ENCODE measurements at places on chromosomes 11 and 22. TPM values are rescaled to one million over a fixed set of nuclear protein-coding genes. Genes with fewer than 3 reads are reported as not detected.

DNA sequence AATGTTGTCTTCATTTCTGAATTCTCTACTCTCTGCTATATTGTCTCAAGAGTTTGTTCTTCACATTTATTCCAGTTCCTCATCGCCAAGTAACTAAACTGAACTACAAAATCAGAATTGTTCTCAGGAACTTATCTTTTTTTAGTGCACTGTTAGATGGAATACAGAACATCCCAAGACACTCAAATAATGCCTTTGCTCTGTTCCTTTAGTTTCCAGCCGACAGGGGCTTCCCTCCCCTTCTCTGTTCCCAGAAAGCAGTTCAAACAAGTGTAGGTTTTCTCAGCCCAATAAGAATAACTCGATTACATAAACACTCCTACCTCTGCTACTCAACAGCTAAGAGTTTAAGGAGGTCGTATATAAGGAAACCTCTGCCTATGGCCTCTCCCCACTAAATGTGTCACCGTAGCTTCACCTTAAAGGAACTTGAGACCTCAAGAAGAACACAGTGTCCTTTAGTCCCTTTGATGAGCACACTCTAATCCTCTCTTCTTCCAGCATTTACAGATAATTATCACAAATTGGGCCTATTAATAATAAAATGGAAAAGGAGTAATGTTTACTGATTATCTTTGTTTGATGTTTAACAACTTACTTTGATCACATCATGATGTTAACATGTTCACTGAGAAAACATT lies 6.9 kb downstream of the POU2AF3 start:
- H3K4me3 ChIP-seq: no peak overlapping the region
- no peaks in the 10 kb centered on the region for H3K27me3 ChIP-seq
- no peak for DNase-seq
- H3K36me3 ChIP-seq: no peaks in the 10 kb centered on the region
- H3K27ac ChIP-seq: no peak overlapping the region
- H3K4me1 ChIP-seq: peaks cover 31% of the 10 kb centered on the region

GRCh38 chr11:76661306-76661751 lies 9.2 kb downstream of the LRRC32 start:
- no peak overlapping the region for H3K4me3 ChIP-seq
- no peaks in the 10 kb centered on the region for H3K27me3 ChIP-seq
- H3K36me3 ChIP-seq: no peaks in the 10 kb centered on the region
- H3K4me1 ChIP-seq: peaks cover 7% of the 10 kb centered on the region
- DNase-seq: peak; percentile 55

DNA sequence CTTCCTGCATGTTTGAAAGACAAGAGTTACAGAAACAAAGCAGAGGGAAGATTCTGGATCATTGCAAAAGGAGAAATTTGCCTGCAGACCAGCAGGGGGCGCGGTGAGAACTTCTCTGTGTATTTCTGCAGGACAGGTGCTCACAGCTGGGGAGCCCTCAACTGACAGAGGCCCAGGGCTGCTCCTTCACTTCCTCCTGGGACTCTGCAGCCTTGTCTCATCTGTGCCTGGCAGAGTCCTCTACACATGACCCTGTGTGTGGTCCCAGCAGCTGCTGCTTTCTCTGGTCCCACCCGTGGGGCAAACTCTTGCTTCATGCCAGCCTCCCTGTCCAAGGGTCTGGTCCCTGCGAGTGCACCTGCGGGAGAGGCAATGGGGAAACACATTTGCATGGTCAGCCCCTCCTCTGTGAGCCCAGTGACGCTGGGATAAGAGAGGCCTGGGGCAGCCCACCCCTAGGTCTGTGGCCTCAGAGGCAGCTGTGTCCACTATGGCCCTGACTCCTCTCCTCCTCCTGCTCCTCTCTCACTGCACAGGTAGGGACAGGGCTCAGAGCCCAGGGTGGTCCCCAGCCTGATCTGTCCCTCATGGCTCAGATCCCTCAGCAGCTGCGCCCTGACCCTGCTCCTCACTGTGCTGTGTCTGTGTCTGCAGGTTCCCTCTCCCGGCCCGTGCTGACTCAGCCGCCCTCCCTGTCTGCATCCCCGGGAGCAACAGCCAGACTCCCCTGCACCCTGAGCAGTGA lies 43.2 kb upstream of the VPREB1 start:
- peaks cover 3% of the 10 kb centered on the region for H3K27me3 ChIP-seq
- DNase-seq: peak; percentile 74
- H3K27ac ChIP-seq: no peak overlapping the region
- H3K4me1 ChIP-seq: no peaks in the 10 kb centered on the region

GRCh38 chr22:20111045-20111688 lies 4.7 kb upstream of the RANBP1 start:
- no peak overlapping the region for H3K4me3 ChIP-seq
- H3K36me3 ChIP-seq: peaks cover 37% of the 10 kb centered on the region
- no peak for DNase-seq
- no peaks in the 10 kb centered on the region for H3K4me1 ChIP-seq

DNA sequence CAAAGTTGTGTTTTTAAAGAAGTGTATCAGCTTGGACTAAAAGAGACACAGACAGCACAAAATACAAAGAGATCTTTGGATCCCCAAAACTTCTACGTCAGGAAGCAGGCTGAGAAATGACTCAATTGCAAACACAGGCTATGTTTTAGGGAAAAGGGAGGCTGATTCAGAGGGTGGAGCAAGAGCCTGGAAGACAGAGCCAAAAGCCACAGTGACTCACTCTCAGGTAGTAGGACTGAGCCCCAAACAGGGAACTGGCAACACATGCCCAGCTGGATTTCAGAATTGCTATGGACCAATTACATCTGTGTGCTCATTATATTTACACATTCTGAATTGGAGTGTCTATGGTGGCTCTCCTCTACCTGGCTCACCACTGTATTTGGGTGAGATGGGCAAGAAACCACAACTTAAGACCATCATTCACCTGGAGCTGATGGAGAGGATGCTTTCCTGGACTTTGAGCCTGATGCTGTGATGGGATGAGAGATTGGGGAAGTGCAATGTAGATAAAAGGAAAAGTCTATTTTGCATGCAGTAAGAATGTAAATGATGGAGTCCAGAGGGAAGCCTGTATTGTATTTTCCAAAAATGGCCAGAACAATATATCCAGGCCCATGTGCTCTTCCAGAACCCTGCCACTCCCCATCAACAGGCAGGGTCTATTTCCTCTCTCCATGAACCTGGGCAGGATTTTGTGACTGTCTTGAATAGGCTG lies 20.8 kb upstream of the LINC01488 start:
- no peak for DNase-seq
- no peaks in the 10 kb centered on the region for H3K27me3 ChIP-seq
- no peak overlapping the region for H3K27ac ChIP-seq
- H3K4me3 ChIP-seq: no peak overlapping the region

DNA sequence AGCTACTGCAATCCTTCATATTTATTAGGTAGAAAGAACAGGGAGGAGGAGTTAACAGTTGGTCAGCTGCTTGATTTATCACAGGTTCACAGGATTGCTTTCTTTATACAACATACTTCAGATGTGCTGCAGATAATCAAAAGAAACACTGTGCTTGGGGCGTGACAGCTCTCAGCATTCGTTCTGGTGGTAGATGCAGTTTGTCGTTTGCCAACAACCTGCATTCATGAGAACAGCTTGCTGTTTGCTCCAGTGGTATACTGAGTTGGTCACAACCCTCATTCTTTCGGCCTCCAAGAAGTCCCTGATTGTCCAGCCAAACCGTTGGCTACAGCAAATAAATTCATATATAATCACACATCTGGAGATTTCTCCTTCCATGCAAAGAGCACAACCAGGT lies 120.5 kb downstream of the ZNF280B start:
- DNase-seq: no peak
- H3K36me3 ChIP-seq: no peaks in the 10 kb centered on the region
- H3K4me1 ChIP-seq: no peaks in the 10 kb centered on the region
- H3K4me3 ChIP-seq: no peak overlapping the region
- H3K27me3 ChIP-seq: peaks cover 19% of the 10 kb centered on the region
- H3K27ac ChIP-seq: no peak overlapping the region

DNA sequence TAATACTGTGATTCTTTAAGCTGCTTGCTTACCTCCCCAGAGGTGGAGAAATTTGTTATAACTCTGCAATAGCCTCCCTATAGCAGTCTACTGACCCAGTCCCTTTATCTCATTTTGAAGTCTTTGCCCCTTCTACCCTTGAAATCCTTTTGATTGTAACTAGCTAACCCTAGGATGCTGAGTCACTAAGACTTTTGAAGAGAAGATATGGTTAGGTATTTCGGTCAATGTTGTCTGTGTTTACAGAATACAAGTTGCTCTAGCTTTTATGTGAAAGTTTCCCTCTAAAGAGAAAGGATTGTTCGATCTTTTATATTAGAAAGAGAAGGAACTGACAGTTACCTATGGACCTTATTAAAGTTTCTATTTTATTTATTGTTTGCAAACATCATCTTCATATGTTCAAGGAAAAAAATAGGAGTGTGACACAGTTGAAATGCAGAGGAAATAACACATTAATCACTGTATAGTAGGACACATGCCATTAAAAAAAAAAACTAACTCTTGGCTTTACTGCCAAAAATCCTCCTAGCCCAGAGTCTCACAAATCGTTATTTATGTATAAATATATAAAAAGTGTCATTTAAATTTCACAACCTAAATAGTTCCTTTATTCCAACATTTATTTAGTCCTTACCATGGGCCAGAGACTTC lies 3.1 kb downstream of the HYLS1 start:
- H3K27ac ChIP-seq: no peak overlapping the region
- H3K27me3 ChIP-seq: no peaks in the 10 kb centered on the region
- no peak overlapping the region for H3K4me3 ChIP-seq
- peaks cover 13% of the 10 kb centered on the region for H3K4me1 ChIP-seq
- peaks cover 4% of the 10 kb centered on the region for H3K36me3 ChIP-seq

- no peaks in the 10 kb centered on the region for H3K27me3 ChIP-seq
- peak; percentile 75 for DNase-seq
- no peaks in the 10 kb centered on the region for H3K36me3 ChIP-seq
- no peaks in the 10 kb centered on the region for H3K4me1 ChIP-seq
- H3K4me3 ChIP-seq: peak within 1 kb of the TSS; percentile 67
- H3K27ac ChIP-seq: peak within 1 kb of the TSS; percentile 88
Measured at GRCh38 chr11:6655790-6656583, at the start of gene DCHS1. Gene DCHS1 (minus strand): TSS chr11:6655809. CDS start chr11:6641613, 14,196 bp downstream.

DNA sequence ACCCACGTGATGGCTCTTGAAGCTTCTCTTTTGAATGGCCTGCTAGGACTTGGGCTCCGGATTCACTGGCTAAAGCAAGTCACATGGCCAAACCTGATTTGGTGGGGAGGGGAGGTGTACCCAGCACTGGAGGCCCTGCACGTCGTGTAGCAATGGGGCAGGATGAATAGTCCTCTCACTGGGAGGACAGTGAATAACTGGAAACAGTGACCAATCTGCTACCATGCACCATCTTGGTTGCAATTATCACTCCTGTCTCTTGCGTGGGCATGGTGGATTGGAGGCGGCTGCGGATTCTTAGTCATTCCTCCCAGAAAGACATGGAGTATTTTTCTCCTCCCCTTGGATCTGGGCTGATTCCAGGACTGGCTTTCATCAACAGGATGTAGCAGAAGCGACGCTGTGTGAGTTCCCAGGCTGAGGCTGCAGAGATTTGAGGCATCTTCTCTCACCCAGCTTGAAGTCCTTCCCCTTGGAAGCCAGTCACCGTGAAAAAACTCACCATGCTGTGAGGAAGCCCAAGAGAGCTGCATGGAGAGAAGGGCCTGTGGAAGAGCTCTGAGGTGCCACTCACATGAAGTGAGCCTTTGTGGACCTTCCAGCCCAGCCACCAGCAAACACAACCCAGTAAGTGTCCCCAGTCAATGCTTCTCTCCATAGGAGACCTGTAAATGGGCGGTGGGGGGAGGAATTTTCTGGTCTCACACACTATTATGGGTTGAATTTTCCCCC lies 70.4 kb downstream of the IGLL1 start:
- peaks cover 15% of the 10 kb centered on the region for H3K4me1 ChIP-seq
- DNase-seq: no peak
- no peaks in the 10 kb centered on the region for H3K36me3 ChIP-seq

- no peak for DNase-seq
- H3K4me1 ChIP-seq: no peaks in the 10 kb centered on the region
- H3K36me3 ChIP-seq: no peaks in the 10 kb centered on the region
- H3K27ac ChIP-seq: no peak overlapping the region
Measured at GRCh38 chr11:106714199-106714598, 304.1 kb downstream of the GUCY1A2 start.

DNA sequence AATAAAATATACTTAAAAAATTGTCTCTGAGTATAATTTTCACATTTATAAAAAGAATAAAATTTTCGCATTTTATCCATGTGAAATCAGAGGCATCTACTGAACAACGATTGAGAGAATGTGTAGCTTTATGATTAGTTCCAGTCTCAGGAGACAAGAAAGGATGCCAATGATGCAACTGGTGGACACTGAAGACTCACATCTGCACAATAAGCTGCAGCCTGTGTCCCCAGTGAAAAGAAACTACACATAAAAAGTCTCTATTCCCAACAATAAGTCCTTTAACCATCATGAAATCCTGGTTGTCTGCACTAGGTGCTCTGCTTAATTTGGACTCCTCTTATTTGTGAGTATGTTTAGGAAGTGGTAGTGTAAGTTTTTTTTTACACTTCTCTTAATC lies 22.0 kb downstream of the OR5AS1 start:
- H3K27me3 ChIP-seq: no peaks in the 10 kb centered on the region
- H3K4me3 ChIP-seq: no peak overlapping the region

GRCh38 chr11:61650781-61651571 lies 29.2 kb upstream of the DAGLA start:
- H3K36me3 ChIP-seq: no peaks in the 10 kb centered on the region
- no peaks in the 10 kb centered on the region for H3K4me1 ChIP-seq
- no peak overlapping the region for H3K27ac ChIP-seq
- H3K27me3 ChIP-seq: no peaks in the 10 kb centered on the region
- no peak overlapping the region for H3K4me3 ChIP-seq

- no peak overlapping the region for H3K27ac ChIP-seq
- no peaks in the 10 kb centered on the region for H3K36me3 ChIP-seq
- no peak overlapping the region for H3K4me3 ChIP-seq
- H3K4me1 ChIP-seq: no peaks in the 10 kb centered on the region
- no peak for DNase-seq
Measured at GRCh38 chr11:28763151-28763550, 655.0 kb downstream of the METTL15 start.

- H3K4me3 ChIP-seq: no peak overlapping the region
- no peaks in the 10 kb centered on the region for H3K36me3 ChIP-seq
- no peak for DNase-seq
- H3K27ac ChIP-seq: no peak overlapping the region
Measured at GRCh38 chr11:2200536-2200935, 28.9 kb upstream of the TH start.

The EXPH5 gene
- total RNA-seq: 0.55 TPM

The CEND1 gene
- 2.2 TPM for total RNA-seq

The TMEM45B gene
- 0.95 TPM for total RNA-seq

The KDM4E gene
- not detected for total RNA-seq

The IGLL5 gene
- not detected for total RNA-seq

The SCUBE2 gene
- total RNA-seq: 7.5 TPM

The KCNJ5 gene
- 4.7 TPM for total RNA-seq

The PRAME gene
- total RNA-seq: not detected

The CASP12 gene
- 1.4 TPM for total RNA-seq

The FXYD2 gene
- total RNA-seq: 3.2 TPM

Measured in sigmoid colon (tissue), 7 donors.